ENCODE measurements at places on chromosomes 4 and X.

- DNase-seq, result no peak
These were observed 5.4 kb upstream of the RS1 start for GRCh38 chrX:18677161-18677869.

GRCh38 chr4:98929341-98930267 lies 671 bp upstream of the EIF4E start:
- DNase-seq, result no peak

DNA sequence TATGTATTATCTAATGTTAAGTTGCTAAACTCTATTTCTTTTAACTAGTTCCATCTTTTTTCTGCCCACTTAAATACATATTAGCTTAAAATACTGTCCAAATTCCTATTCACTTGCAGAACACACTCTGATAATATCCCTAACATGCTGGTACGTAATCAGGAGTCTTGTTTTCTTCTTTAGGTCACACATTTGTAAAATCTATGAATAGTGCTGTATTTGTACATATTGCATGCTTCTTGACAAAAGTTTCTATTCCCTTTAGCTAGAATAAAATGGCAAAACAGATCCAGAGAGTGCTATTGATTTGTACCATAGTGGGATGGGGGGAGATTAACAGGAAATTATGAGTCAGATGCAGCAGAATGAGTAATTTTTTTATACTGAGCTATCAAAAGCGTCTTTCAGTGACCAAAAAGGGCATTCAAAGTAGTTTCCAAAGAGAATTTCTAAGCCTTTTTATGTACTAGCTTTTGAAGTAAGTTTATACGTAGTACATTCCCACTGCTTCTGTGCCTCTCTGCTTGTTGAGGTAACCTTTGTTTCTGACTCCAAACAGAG lies 126.5 kb downstream of the PTPN13 start:
- no peak for DNase-seq

DNA sequence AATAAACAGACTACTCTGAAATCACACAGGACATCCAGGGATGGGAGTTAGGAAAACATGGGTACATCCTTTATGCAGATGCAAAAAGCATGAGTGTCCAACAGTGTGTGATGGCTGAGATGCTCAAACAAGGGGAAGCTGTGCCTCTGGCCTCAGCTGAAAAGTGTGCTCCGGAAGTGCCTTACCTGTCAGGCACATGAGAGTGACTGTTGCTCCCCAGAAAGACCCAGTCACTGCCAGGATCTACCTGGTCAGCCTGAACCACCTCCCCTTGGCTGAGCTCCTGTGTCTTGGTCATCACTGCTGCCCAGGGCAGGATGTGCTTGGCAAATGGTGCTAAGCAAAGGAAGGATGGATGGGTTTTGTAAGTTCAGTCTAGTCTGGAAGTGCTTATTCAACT lies 4.0 kb downstream of the PPP2R2C start:
- DNase-seq, result no peak

DNA sequence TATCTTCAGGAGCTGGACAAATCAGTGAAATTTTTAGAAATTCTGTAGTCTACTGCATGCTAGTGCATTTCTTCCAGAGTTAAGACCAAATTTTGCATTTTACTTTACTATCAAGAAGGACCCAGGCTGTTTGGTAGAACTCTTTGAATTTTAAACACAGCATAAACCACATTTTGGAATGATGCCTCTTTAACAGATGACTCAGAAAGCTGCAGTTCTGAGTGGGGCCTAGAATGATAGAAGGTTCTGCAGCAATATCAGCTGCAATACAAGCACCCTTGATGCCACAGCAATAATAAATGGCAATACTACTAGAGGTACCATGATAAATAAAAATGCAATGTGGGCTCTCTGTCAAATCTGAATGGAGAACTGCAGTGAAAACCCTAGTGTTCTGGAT lies 198.7 kb downstream of the TMA16 start:
- no peak for DNase-seq

- no peak for DNase-seq
These were observed 8.4 kb upstream of the MTNR1A start for GRCh38 chr4:186563761-186564160.

GRCh38 chrX:153672531-153673427 lies 834 bp downstream of the PNCK start:
- no peak for DNase-seq

GRCh38 chr4:2649604-2650114 lies 106.5 kb downstream of the TNIP2 start:
- DNase-seq, result no peak

GRCh38 chrX:51026862-51027261 lies 116.3 kb downstream of the BMP15 start:
- DNase-seq, result no peak

GRCh38 chr4:5922556-5922955 lies 29.7 kb upstream of the CRMP1 start:
- no peak for DNase-seq

DNA sequence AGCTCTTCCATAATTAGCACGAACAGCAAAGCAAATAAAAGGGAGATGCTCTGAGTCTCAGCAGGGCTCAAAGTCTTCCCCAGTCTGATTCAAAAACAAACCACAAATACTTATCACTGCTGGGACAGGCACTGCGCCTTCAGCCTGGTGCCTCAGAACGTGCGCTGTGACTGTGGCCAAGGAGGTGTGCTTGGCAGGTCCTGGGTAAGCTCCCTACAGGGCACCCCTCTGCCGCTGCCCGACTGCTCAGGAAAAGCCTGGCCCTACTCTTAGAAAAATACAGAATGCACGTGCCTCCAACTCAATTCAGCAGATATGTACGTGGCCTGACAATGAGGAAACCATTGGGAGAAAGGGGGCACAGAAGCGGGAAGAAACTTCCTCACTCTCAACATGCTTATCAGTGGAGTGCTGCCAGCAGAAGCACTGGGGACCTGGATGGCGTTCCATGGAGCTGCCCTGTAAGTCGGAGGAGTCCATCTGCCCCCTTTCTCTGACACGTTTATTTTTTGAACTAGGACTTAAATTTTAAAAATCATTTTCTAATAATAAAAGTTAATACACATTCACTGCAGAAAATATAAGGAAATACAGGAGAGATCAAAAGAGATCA lies 86.8 kb downstream of the GATB start:
- no peak for DNase-seq

- DNase-seq, result no peak
These were observed 35.5 kb upstream of the SORBS2 start for GRCh38 chr4:185847352-185848097.

- DNase-seq, result no peak
These were observed 253.9 kb upstream of the GPC4 start for GRCh38 chrX:133669214-133669613.

GRCh38 chr4:183422962-183423631 lies 21.3 kb upstream of the CDKN2AIP start:
- DNase-seq, result no peak

DNA sequence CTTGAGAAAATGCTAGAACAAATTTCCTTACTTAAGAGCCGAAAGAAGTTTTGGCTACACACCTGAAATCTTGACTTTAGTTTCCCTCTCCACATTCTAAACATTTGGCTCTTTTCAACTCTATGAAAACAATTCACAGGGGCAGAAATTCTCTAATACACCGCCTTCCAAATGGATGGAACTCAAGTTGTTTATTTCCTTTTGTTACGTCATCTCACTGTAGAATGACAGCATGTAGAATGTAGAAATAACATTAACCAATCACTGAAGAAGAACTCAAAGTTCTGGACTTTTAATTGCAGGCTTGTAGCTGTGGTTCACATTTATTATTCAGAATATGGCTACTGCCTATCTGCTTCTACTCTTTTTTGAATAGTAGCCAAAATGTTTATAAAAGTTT lies 1.9 kb downstream of the DMP1 start:
- DNase-seq, result no peak

- DNase-seq, result no peak
These were observed 158.9 kb upstream of the MAP3K15 start for GRCh38 chrX:19674041-19674789.

DNA sequence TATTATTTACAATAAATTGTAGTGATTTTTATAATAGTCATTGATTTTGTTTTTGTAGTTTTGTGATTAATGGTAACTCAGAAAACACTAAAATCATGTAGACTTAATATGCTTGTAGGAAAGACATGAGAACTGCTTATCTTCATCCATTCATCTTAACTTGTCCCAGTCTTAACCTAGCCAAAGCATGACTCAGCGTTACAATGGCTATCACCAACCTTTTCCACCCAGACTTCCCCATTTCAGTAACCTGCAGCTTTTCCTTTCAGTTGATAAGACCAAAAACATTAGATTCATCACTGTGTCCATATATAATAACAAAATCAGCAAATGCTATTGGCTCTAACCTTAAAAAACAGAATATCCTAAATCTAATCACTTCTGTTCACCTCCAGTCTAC lies 106.2 kb upstream of the KLF8 start:
- DNase-seq, result no peak

DNA sequence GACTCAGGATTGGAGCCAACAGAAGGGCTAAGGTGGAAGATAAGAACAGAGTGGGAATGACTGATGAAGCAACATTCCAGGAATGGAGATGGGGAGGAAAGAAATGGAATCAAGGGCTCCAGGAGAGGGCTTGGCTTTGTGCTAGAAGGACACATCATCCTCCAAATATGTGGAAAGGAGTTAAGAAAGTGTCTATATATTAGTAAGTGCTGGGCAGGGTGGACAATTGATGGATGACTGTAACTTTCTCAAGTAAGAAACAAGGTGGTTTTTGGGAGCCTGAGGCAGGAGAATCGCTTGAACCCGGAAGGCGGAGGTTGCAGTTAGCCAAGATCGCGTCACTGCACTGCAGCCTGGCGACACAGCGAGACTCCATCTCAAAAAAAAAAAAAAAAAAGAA lies 71.6 kb upstream of the NFKB1 start:
- no peak for DNase-seq

DNA sequence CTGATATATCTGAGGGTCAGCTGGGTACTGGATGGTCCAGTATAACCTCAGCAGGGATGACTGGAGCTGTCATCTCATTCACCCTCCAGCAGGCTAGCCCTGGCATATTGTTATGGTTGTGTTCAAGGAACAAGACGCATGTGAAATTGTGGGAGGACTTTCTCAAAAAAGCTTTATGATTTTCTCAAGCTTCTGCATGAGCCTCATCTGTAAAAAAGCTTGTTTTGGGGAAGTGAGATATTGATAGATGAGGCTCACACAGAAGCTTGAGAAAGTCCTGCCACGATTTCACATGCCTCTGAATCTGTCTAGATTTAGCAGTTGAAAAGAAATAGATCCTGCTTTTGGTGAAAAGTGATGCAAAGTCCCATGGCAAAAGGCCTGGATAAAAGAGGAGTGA lies 93.4 kb downstream of the SPCS3 start:
- DNase-seq, result no peak

- no peak for DNase-seq
These were observed 5.6 kb upstream of the CT45A1 start for GRCh38 chrX:135707880-135708279.

DNA sequence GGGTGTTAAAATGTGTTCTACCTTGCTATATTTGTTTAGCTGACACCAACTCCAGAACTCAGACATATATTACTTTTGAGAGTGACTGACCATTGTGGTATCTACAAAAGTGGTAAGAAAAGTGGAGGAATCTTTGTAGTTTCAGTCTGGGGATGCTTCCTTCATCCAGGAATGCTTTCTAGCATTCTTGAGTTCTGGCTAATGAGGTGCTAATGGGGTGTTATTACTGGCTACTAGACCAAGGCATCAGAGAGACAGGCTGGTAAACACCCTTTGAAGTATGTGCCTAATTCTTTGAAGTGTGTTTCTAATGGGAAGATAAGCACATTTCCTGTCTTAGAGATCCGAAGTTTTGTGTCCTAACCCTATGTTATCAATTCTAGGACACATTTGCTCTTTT lies 310.4 kb downstream of the SPRY1 start:
- no peak for DNase-seq
